ENCODE measurements at places on chromosomes 5 and 9.
A peak's percentile ranks its signal among the peaks of the same experiment; 100 is the strongest.

DNA sequence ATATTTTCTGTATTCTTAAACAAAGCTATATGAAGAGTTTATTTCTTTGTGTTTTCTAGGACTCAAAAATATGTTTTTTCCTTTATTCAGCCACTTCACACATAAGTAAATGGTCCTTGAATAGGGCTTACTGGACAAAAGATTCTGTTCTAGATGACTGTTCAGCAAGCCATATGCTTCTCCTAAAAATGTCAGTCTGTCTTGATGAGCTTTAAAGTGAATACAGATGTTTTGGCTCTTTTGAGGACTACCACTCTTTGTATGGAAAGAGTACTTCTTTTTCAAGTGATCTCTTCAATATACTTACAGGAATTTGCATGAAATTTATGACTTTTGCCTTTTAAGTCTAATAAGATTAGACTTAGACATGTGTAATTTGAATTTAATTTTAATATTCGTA, 8.4 kb downstream of the NDUFS4 start:
- no peak for DNase-seq

- peak; percentile 72 for DNase-seq
Observed at GRCh38 chr9:127835991-127836516, 18.4 kb downstream of the ENG start.

GRCh38 chr9:35313916-35314315, 152.1 kb downstream of the UNC13B start:
- DNase-seq, result no peak

DNA sequence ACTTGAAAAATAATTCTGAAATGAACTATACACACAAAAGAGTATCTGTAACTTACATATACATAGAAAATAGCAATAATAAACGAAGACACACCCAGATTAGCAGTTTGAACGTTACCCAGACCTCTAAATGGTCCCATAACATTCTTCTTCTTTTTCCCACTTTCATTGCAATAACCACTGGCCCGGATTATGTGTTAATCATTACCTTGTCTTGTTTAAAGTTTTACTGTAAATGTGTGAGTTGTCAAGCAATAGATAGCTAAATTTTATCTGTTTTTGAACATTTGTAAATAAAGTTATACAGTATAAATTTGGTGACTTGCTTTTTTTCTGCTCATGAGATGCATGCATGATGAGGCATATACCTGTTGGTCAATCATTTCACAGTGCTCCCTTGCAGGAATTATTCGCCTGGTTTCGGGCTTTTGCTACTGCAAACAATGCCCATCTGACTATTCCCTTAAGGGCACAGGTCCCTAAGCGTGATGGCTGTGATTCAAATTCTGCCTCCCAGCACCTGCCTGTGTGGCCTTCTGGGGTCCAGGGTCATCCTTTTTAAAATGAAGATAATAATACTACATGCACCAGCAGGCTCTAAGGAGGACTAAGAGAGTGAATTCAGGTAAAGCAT, 66.1 kb downstream of the GADD45G start:
- DNase-seq, result no peak

- DNase-seq, result no peak
Observed at GRCh38 chr9:121333950-121334773, 35.9 kb downstream of the STOM start.

- no peak for DNase-seq
Observed at GRCh38 chr5:129118405-129118804, 23.9 kb downstream of the ISOC1 start.

GRCh38 chr5:56102889-56103288, 108.1 kb upstream of the IL6ST start:
- no peak for DNase-seq

DNA sequence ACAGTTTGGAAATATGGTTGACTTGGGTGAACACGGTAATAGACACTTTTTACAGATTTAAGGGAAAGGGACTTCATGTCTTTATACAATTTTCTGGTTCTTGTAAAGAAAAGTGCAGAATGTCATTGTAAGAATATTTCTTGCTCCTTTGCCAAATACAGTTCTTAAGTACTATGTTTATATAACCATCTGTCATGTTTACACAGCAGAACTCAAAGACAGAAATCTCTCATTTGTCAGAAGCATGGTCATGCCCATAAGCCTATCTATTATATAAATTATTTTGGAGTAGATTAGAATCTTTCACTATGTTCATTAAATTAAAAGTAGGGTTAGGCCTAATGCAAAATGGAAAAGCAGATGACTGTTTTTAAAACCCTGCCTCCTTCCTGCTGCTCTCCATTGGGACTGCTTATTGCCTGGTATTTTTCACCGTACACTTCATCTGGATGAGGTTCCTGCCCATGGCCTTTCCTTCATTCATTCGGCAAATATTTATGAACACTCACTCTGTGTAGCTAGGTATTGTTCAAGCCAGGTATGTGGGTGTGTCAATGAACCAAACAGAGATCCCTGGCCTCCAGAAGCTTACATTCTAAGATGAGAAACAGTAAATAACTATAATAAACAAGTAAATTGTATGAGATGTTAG, 558.1 kb downstream of the NR2F1-AS1 start:
- no peak for DNase-seq

DNA sequence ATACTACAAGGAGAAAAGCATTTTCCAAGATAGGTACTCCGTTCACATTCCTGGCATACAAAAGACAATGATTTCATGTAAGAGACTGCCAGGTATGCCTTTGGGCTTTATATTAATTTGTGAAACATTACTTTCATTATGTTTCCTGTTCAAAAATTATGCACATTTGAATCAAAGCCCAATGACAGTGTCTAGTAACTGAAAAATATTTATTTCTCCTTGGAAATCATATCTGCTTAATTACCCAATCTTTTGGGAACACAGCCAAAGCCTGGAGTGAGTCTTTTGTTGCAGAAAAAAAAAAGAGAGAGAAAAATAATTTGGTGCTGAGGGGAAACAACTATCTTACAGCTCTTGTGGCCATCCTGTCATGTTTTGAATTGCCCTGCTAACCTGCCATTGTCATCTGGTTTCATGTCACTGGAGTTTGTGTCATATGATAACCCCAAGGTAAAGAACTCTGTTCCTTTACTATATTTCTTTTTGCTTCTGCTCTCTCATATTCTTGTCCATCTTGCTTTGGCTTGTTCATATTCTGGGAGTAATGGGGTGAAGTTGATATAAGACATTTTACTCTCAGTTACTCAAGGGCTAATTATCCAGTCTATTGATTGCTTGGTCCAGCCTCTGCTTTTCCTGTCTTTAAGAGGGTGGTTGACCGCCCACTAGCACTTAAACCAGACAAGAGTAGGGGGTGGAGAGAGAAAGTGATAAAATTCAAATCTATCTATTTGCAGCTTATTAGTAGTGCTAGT, 238.3 kb upstream of the NUDT12 start:
- DNase-seq, result no peak

GRCh38 chr5:134070725-134071613, 43.5 kb upstream of the TCF7 start:
- peak; percentile 24 for DNase-seq

DNA sequence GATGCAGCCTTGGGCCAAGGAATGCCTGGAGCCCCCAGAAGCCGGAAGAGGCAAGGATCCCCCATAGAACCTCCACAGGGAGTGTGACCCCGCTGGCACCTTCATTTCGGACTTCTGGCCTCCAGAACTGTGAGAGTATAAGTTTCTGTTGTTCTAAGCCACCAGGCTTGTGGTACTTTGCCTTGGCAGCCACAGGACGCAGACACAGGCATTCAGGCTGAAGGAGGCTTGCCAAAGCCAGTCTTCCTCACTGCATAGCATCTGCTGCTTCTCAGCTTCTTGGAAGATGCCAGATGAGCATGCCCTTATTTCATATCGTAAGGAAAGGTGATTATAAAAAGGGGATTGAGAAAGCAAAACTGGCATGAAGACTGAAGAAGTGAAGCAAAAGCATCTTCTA, 61.1 kb upstream of the TAS2R1 start:
- DNase-seq, result no peak

GRCh38 chr5:80216753-80217596, 38.9 kb downstream of the SERINC5 start:
- DNase-seq, result no peak

DNA sequence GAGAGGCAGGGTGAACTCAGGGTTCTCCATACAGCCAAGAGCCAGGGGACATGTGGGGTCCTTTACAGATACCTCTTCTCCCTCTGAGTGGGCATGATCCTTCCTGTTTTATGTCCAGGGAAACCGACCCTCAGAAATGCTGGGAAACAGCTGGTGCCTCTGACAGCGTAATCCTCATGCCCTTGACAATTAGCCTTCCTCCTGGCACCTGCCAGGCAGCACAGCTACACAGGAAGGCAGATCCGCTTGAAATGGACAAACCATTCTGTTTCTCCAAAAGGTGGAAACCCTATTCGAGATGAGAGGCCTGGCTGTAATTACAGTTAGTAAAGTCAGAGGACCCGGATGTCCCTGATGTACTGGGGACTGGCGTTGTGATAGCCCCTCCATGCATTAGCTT, 7.2 kb downstream of the ERGIC1 start:
- no peak for DNase-seq

GRCh38 chr5:172641359-172642050, 442 bp downstream of the NEURL1B start:
- no peak for DNase-seq

DNA sequence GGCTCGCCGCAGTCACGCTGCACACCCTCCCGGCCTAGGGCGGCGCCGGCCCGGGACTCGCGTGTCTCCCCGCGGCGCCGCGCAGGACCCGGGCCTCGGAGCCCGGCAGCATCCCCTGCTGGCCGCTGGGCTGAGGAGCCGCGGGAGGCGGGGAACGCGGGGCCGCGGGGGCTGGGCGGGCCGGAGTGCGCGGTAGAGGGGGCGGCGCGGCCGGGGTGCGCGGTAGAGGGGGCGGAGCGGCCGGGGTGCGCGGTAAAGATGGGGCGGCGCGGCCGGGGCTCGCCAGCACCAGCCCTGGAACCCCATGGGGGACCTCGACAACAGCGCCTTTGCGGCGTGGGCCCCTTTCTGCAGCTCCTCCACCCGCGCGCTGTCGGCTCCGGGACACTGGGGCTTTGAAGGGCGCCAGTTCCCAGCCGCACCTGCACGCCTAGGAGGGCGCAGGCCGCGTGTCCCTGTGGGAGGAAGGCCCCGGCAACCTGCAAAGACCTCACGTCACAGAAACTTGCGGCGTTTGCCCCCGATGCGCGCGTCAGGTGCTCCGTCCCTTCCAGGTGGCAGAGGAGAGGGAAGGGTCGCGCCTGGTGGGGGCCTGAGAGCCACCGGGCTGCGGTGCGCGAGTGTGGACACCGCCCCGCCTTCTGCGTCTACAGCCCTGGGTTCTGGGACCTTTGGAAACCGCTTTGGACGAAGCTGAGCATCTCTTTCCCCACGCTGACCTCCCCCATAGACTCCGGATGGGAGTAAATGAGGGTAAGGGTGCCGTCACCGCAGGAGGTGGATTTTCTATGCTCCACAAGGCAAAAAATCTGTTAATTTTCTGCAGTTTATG, 49.6 kb downstream of the NSUN2 start:
- no peak for DNase-seq
